ENCODE measurements at places on chromosomes 16 and 17. TPM values are rescaled to one million over a fixed set of nuclear protein-coding genes. Genes with fewer than 3 reads are reported as not detected.

PPP1R27 gene
- total RNA-seq: not detected

FN3K gene
- total RNA-seq: 4.7 TPM

TVP23A gene
- total RNA-seq: not detected

MYH11 gene
- not detected for total RNA-seq

ENO3 gene
- total RNA-seq: 43.9 TPM

TMIGD1 gene
- total RNA-seq: not detected

TNP2 gene
- not detected for total RNA-seq

ZNF423 gene
- not detected for total RNA-seq

TEKT5 gene
- not detected for total RNA-seq

SLFN5 gene
- 248 TPM for total RNA-seq

TRPV2 gene
- total RNA-seq: 133 TPM

Measured in activated naive CD4-positive, alpha-beta T cell treated with anti-CD3 and anti-CD28 coated beads, Interleukin-2, amount 10 ng/mL, durations not matched to agents 5 hours and 36 hours (primary cell).